ENCODE measurements at places on chromosomes 5 and 9.

GRCh38 chr5:81265101-81265500, 32.0 kb downstream of the CKMT2 start:
- DNase-seq: no peak

- no peak for DNase-seq
Measured at GRCh38 chr5:174412374-174412773, 312.0 kb upstream of the MSX2 start.

DNA sequence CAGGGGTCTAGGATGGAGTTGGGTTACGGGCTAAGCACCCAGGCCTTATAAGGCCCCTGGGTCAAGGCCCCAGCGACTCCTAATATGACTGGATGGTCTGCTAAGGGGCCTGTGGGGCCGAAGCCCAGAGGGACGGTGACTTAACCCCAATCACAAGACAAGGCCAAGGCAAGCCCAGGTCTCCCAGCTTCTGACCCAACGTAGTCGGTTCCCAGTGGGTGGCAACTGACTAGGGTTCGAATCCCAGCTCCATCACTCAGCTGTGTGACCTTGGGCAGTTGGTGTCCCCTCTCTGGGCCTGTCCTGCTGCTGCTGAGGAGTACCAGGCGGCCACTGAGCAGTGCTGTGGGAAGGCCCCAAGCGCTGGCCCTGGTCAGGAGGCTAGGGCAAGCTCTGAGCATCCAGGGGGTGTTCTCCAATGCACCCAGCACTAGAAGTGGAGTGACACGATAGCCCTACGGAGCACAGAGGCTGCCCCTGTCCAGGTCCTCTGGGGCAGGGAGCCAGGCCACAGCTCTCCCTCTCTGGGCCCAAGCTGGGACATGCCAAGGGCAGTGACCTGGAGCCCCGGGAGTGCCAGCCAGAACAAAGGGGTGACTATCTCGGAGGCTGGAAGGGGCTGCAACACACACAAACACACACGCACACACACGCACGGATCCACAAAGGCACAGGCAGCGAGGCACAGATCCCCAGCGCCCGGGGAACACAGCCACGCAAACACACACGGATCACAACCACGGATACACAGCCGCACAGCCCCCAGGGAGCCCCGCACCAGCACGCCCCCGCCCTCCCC, 512 bp downstream of the AK1 start:
- no peak for DNase-seq

DNA sequence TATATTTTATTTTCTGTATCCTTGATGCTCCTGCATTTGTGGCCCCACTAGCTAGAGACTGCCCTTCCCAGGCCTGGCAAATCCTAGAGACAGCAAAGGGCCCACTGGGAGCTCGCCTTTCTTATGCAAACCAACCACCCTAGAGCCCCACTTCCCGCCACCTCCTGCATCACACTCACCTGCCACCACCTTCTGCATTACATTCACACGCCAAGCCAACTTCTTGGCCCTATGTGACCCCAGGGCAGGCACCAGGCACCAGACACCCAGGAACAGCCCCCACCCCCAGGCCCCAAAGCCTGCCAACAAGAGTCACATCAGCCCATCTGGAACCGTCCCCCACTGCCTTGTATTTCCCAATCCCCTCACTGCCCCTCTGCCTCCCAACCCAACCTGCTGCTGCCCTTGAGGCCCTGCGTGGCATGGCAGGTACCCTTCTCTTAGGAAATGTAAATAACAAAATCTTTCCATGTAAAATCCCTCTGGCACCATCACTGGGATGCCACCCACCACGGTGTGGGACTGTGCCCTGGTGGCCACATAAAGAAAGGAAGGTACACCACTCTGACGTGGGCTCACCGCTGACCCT, 22.0 kb downstream of the ROR2 start:
- DNase-seq: no peak

- DNase-seq: no peak
Measured at GRCh38 chr9:95090871-95091577, 226.5 kb downstream of the FANCC start.

DNA sequence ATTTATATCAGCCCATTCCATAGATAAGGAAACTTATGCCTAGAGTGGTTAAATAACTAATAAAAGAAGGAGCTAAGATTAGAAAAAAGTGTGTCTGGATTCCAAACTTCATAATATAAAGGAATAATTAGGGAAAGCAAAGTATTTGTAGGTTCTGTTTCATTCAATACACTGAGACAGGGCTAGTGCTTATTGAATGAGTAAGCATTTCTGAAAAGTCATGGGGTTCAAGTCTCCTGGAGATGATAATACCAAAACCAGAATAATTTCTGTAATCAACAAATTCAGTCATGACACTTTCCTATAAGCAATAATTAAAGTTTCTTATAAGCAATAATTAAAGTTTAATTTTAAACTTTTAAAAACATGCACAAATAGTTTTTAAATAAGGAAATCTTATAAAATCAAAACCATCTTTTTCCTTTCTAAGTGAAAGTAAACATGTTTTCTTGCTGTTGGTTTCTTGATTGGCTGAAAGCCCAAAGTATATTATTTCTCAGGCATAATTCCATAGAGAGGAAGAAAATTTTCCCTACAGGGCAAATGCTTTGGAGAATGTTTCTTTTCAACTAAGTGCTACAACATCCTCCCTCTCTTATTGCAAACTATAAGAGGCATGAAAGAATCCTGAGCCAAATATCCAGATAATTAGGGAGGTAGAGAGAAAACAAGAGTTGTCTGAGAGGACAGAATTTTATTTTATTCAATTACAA, 510.2 kb downstream of the PRELID2 start:
- no peak for DNase-seq

DNA sequence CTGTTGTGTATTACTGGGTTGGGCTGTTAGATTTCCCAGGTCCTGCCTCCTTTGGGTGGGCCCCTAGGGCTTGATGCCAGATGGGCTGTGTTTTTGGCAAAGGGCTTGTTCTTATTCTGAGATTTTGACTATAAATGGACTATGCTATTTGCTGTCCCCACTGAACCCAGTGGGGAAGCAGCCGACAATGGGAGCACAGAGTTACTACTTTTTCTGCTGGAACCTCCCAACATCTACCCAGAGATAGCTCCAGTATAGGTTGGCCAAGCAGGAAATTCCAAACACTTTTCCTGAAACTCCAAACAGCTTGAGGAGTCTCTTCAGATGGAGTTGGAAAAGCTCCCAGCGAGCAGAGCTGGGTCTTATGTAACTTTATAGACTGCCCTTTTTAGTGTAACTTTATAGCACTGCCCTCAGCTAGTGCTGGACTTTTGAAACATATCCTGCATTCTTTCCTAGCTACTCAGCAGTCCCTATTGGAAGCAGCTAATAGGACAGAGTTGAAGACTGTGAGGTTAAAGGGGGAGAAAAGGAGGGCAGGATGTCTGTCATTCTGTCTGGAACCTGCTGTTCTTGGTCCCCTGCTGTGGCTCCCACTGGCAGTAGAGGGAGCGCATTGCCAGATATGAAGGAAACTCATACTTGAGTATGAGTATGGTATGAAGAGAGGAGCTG, 21.0 kb downstream of the RUSC2 start:
- DNase-seq: no peak

DNA sequence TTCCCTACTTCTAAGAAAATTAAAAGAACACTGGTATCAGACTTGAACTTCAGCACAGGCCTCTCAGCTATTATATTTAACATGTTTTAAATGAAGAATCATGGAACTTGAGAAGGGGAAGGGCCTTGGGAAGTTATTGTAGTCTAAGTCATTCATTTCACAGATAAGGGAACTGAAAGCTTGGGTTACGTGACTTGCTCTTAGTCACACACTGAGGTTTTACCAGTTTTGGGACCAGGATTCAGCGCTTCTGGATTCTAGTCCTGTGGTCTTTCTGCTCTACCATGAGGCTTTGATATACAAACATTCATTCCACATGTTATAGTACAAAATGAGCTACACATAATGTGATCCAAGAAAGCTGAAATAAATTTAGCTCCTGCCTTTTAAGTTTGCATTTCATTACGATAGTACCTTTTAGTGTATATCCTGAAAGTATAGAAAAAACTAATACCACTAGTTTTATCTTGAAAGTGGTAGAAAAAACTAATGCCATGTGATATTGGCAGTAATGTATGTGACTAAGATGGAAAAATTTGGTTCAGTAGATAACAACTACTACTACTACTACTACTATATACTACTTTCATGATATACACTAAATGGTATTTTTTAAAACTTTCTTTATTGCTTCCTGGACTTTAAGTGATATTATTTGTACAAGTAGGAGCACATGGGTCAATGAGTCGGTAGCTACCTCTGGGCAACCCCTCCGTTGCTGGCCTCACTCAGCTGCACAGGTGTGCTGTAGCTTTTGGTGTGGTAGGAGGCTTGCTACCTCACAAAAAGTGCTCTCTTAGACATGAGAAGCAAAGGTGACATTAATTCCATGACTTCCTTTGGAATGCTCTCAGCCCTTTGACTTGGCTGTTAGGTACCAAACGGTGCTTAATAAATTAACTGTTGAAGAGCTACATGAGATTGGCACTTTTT, 40.7 kb downstream of the F2RL2 start:
- peak; percentile 72 for DNase-seq

GRCh38 chr9:137759117-137759516, 118.5 kb upstream of the CACNA1B start:
- DNase-seq: no peak

DNA sequence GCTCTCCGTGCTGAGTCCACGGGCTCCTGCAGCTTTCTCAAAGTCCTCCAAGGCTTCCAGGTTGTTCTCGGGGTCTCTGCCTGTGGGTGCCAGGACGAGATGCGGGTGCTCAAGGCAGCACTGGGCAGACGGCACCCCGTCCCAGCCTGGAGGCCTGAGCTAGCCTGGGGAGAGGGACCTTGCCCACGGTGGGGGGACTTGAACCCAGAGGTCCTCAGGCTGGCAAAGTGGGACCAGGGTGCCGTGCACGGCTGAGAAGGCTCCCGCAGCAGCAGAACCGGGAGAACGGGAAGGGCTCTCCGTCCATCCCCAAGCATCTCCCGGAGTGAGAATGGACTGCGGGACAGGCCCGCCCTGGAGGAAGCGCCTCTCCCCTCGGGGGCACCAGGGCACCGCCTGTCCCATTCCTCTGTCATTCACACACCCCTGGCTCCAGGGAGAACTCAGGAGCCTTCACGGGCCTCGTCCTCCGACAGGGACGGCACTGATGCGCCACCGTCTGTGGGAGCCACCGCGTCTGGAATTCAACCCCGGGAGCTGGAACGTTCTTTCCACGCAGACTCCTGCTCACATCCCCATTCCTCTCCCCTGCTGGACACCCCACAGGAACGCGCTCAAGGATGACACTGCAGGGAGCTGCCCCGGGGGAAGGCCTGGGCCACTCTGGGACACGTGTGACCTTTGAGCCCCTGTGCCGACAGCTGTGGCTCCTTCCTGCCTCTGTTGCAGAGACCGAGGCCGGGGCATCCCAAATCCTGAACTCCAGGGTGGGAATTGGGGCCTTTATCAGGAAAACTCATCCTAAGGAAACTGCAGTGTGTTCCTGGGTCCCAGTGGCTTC, 16.3 kb upstream of the OBP2B start:
- DNase-seq: no peak

DNA sequence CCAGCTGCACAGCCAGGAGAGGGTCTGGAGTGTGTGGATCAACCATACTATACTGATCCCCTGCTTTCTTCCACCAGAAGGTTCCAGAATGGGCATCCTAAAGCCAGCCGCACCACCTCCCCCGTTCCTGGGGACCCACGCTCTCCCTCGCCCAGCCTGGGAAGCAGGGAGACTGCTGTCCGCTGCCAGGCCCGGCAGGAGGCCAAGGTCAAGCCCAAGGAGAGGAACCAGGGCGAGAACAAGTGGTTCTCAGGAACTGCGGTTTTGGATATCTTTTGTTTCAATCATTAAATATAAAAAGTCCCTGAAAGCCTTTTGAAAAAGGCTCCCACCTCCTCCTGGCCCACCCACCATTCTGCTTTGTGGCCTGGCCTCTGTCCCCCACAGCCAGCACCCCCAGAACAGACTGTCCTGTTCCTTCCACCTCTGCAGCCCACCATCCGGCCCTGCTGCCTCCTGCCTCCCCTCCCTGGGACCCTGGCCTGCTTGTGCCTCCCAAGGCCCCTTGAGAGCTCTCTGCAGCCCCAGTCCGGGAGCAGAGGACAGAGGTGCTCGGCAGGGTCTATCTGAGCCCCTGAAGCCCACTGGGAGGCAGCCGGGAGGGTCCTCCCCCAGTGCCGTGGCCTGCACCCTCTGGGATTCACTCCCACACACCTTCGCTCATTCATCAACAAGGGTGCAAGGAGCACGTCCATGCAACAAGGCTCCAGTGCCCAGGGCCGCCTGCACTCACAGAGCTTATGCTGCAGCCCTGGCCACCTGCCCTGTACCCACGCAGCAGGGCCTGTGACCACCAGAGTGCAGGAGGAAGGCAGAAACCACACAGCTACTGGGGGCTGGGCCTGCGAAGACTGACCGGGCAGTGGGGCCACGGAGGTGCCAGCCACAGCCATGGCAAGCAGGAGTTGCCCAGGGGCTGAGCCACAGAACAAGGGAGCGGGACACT, 614 bp upstream of the LCN6 start:
- peak; percentile 62 for DNase-seq

DNA sequence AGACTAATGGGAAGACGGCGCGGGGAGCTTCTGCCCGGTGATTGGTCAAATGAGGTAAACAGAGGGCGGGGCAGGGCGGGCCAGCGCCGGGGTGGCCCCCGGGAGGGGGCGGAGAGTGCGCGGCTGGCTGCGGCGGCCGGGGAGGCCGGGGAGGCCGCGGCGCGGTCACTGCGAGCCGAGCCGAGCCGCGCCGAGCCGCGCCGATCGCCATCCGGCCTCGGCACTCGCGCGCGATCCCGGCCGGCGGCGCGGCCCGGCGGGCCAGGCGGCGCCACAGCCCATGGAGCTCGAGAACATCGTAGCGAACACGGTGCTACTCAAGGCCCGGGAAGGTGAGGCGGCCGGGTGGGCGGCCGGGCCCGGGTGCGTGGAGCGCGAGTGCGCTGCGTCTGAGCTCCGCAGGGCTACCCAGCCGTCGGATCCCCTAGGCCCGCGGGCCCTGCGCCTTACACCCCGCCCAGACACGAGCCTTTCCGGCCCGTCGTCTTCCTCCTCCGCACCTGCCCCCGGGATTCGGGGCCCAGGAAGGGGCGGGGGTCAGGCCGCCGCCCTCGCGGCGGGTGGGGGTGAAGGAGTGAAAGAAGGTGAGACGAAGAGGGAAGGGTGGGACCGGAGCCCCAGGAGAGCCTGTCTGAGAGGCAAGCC, at the start of gene GRK6:
GRK6 (plus strand) TSS at position 111 of the 645 bp plus-strand sequence; CDS start at position 281, 170 bp downstream.
- DNase-seq: peak; percentile 72

GRCh38 chr5:177510567-177511053, 984 bp upstream of the DOK3 start:
- peak; percentile 94 for DNase-seq

Measured in NB4 (cell line).